Heart left ventricle (tissue), 16 donors: ENCODE measurements at places on chromosomes 6 and 20.

DNA sequence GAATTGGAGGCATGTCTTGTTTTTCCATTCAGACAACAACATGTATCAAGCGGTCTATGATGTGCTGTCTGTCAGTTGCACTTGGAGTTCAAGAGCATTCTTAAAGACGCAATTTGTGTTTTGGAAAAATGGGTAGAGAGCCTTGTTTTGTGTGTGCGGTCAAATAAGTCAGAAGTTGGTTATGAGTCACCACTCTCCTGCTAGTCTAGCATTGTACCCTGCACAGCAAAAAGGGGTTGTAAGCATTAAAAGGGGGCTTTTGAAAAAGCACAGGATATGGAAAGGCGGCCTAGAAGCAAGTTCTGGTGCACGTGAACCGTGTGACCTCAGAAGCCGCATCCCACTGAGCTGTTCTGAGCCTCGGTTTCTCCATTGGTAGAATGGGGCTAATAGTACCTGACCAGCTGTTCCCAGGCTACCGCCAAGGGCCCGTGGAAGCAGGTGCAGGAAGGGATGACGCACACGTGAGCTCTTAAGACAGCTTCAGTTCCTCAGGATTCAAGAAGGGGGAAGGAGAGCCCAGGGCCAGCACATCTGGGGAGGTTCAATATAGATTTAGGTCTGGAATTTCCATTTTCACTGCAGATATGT lies 61.6 kb upstream of the SNX9 start:
- DNase-seq, result no peak

DNA sequence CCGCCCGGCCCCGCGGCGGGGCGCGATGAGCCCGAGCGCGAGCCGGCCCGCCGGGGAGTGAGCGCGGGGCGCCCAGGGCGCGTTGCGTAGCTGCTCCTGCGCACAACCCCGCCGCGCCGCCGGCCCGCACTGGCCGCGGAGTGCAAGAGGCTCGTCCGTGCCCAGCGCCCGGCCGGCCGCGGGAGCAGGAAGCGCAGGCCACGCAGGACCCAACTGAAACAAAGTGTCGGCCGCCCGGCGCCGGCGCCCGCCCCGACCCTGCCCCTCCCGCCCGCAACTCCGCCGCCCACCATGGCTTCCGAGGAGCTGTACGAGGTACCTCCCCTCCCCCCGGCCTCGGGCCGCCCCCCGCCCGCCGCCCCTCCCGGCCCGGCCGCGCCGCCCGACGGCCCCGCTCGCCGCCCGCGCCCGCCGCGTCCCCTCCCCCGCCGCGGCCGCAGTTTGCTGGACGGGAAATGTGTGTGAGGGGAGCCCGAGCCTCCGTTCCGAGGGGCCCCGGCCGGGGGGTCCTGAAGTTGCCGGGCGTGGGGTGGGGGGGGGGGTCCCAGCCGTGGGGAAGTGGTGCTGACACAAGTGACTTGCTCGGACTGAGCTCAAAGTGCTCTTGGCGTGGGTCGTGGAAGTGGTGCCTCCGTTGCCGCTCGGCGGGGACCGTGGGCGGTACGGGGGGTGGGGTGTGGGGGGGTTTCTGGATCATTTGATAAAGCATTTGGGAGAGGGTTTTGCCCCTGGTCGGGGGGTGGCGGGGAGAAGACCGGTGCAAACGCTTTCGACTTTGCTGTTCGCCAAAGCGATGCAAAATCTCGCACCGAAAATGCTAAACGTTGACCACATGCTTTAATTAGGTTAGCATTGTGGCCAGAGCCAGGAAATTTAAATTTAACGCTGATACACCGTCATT lies 539 bp downstream of the CDYL start:
- peak; percentile 31 for DNase-seq

- peak; percentile 75 for DNase-seq
These were observed 541 bp downstream of the SNX21 start for GRCh38 chr20:45833883-45834796.

GRCh38 chr20:1801929-1802306 lies 93.3 kb upstream of the SIRPA start:
- no peak for DNase-seq

GRCh38 chr6:1952740-1953360 lies 292.6 kb downstream of the GMDS start:
- no peak for DNase-seq

GRCh38 chr20:41065716-41066115 lies 37.1 kb downstream of the TOP1 start:
- no peak for DNase-seq

- DNase-seq, result no peak
These were observed 23.2 kb downstream of the OR2H2 start for GRCh38 chr6:29608131-29608530.

- no peak for DNase-seq
These were observed 56.4 kb upstream of the SLC22A1 start for GRCh38 chr6:160065200-160065599.

- DNase-seq, result no peak
These were observed 51.6 kb downstream of the LAMA4 start for GRCh38 chr6:112202639-112203341.

- peak; percentile 27 for DNase-seq
These were observed 783.2 kb downstream of the DHX35 start for GRCh38 chr20:39745380-39745779.

DNA sequence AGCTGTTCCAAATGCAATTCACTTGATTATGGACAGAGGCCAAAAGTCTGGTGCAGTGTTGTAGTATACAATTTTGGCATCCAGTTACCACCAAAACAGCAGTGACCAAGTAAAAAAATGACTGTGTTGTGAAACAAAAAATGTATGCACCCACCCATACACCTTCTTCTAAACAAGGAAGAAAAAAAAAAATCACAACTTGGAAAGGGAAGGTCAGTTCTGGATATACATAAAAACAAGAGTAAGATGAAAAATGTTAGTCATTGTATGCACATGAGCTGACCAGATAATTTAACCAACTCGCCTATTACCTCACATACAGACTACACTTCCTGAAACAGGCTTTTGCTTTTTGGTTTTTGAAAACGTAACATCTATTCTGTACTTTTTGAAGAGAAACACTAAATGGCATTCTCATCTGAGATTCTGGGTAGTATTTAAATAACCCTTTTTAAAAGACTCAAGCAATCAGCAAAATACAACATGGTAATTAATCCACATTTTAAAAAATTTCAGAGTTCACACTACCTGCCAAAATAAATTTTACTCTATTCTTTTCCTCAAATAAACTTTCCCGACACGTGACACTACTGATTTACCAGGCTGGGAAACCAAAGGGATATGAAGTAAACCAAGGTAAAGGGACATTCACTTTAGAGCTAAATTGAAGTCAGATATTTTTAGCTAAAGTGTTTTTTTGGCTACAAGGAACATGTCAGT lies 141.6 kb upstream of the SHLD1 start:
- DNase-seq, result no peak

DNA sequence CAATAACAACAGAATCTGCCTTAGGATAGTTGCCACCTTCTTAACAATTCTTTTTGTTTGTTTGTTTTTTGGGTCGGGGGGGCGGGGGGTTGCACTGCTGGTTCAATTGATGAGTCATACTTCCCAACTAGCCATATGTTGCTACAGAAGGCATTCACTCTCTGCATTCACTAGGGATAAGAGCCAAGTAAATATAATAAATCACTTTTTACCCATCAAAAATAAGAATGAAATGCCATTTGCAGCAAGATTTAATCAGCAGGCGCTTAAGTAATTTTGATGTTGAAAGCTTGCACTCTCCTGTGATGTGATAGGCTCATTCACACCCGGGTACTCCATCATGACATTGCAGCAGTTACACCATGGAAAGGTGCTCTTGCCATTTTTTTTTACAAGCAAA lies 209.8 kb downstream of the HIVEP2 start:
- DNase-seq, result no peak

DNA sequence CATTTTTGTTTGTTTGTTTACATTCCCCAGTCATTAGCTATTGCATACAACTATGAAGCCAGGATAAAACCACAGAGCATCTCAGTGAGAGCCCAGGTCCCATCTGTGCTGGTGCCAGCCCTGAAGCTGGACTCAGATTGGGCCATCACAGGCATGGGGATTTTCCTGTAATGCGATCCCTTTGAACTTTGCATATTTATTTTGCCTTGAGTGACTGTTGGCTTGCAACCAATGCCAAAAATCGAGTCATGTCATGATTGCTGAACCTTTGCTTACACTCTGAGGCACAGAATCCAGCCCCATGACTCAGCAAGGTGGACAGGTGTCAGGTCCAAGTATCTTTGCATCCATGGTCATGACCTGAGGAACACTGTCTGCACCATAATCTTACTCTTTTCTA lies 46.2 kb upstream of the GGTLC1 start:
- no peak for DNase-seq

DNA sequence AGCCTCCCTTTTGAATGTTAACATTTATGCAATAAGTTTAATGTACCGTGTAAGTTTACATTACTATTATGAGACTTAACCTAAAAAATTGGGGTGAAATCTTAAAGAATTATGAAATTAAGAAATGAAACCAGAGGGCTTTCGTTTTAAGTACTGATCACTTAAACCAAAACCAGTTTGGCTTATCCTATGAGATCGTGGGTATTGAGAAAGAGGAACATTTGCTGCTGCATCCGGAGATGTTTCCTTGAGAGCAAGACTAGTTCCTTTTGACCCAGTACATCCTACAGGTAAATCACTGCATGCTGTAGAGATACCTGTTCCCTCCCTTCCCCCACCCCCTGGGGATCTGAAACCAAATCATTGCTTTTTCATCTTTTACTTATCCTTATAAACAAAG lies 201.3 kb downstream of the ESR1 start:
- no peak for DNase-seq

DNA sequence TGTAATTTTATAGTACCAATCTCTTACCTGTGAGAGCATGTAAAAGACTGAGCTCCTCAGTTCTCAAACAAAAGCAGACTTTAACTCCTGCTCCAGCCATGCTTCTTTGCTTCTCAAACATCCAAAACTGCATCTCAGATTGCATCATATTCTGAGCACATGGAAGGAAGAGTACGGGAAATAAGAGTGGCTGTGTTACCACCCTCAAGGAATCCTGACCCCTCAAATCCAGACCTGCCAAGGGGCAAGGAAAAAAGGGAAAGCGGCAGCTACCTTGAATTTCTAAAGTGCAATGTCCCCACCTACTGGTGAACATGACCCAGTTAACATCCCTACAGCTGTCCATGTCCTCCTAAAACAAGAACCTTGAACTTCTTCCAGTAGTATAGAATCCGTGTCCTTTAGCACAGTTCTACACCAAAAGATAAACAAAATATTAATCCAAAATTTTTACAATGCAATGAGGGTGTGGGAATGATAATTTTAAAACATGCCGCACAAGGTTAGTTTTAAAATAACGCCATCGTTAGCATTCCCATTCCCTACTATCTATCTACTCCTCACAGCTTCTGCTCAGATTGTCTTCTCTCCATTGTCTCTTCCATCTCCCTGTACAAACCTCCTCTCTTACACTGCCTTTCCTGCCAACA lies 34.1 kb upstream of the HLA-DQB1 start:
- DNase-seq, result peak; percentile 29

GRCh38 chr20:52291109-52291508 lies 99.5 kb upstream of the ZFP64 start:
- no peak for DNase-seq

- DNase-seq, result no peak
These were observed 103.3 kb upstream of the PLN start for GRCh38 chr6:118444796-118445195.

DNA sequence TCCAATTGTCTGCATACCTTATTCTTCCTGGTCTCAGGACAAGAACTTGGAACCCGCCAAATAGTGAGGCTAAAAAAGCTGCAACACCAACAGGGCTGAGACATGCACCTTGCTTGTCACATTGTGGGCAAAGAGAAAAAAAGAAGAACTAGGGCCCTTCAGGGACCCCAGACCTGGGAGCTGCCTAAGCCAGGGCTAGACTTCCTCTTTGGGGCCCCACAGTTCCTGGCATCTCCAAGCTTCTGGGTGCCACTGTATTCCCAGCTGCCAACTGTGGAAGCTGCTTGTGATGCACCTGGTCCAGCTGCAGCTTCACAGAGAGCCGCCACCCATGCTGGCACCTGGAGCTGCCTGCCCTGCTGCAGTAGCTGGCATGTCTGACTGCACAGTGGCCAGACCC lies 370.6 kb downstream of the CD83 start:
- no peak for DNase-seq

DNA sequence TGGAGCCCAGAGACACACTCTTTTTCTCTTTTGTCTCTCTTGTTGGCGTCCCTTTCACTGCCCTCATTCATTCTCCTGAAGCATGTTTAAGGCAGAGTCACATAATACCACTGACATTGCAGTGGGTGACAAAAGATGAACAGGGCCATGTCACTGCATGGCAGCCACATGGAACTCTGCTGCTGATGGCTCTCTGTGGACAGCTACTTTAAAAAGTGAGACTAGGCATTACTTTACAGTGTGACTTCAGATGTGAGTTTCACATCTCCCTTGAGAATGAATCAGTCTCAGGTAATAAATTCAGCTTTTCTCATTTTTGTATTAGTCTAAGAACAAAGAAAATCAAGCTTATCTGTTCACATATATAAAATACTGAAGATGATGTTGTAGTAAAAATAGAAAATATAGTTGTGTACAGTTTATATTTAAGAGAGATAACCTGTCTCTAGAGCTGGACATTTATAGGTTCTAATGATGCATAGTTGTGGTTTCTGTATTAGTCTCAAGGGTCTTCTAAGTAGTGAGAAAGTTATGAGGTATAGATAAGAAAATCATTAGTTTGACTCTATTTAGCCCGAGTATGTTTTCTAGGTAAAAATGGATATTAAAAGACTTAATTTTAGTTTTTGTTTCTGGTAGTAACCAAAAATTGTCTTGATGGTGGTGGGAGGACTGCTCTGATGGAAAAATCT lies 6.1 kb downstream of the MRS2 start:
- DNase-seq, result no peak
